ENCODE measurements at places on chromosomes 1 and 21.
A peak's percentile ranks its signal among the peaks of the same experiment; 100 is the strongest.

- no peak for DNase-seq
These were observed 4.2 kb upstream of the GJB5 start for GRCh38 chr1:34750610-34751009.

- DNase-seq: peak; percentile 17
These were observed 1.5 kb downstream of the SELENOF start for GRCh38 chr1:86912281-86912900.

GRCh38 chr1:179926850-179927205, 27.8 kb upstream of the CEP350 start:
- no peak for DNase-seq

DNA sequence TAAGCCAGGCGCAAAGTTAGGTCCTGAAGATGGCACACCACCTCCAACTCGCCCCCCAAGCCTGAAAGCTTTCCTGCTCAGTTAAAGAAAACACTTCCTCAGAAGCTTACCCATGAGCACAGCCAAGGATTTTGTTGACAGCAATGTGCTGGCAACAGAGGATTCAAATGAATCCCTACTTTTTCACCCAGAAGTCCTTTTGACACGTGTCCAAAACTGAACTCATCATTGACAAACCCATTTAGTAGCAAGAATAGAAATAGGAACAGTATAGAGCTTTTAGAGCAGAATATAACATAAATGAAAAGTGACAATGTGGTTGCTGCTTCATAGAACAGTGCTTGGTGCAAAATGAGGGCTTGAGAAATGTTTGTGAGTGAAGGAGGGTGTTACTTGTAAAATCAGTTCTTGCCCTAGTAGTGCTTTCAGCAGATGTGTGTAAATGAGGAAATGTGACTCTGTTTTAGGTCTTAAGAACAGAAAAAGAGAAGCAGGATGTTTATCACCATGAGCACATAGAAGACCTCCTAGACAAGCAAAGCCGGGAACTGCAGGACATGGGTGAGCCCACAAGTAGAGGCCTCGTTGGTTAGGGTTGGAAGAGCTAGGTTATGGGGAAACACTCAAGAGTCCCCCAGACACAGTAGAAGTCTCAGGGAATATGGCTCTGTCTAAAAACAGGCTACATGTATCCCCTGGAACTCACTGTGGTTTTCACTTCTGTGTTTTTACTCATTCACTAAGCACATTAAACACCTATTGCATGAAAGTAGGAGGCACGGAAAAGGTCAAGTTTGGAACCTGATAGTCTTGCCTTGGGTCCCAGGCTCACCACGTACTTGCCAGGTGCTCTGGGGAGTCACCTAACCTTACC, 48.6 kb upstream of the TMEM125 start:
- no peak for DNase-seq

GRCh38 chr1:165441166-165441880, 3.6 kb downstream of the RXRG start:
- no peak for DNase-seq

DNA sequence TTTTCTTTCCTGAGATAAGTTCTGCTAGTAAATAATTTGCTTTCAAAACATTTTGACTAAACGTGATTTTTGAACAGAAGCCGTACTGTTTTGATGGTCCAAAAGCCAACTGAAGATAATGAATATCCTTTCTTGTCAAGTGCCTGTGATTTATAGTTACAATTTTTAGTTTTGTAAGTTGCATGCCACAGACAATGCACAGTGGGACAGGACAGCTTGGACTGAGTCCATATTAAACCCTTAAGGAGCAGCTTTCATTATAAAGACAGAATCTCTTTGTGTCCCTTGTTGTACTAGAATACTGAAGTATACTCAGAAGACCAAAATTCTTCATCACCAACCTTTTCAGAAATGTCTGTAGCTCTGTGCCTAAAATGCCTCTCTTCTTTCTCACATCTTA, 92.2 kb downstream of the LTN1 start:
- no peak for DNase-seq
